ENCODE measurements at places on chromosomes 2 and 18. TPM values are rescaled to one million over a fixed set of nuclear protein-coding genes. Genes with fewer than 3 reads are reported as not detected.
A peak's percentile ranks its signal among the peaks of the same experiment; 100 is the strongest.

- no peak overlapping the region for H3K27ac ChIP-seq
- H3K4me3 ChIP-seq, result no peak overlapping the region
- H3K36me3 ChIP-seq, result no peaks in the 10 kb centered on the region
- no peak for DNase-seq
- no peaks in the 10 kb centered on the region for H3K4me1 ChIP-seq
These were observed 538.3 kb downstream of the CNTNAP5 start for GRCh38 chr2:124563426-124563825.

DNA sequence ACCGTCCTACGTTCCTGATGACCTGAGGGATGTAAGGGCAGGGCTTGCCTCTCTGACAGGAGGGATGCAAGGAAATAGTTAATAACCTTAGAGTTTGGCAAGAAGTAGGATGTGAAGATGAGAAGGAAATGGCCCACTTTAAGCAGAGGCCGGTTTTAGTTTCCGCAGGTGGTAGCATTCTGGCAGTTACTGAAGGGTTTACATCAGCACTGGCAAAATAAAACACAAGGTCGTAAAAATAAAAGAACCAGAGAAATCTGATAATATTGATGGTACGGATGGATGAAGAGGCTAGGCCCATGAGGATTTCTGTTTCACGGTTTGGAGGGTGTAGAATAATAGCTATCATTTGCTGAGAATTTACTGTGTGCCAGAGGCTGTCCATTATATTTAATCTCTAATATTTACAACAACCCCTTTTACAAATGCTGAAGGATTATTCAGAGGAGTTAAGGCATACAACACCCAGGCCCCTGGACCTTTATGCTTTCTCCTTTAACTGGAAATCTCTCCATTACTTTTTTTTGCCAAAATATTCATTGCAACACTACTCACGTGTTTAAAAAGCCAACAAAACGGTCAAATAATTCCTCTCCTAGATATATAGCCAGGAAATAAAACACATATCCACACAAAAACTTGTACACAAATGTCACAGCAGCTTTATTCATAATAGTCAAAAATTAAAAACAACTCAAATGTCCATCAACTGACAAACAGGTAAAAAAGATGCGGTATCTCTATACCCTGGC is 28.5 kb downstream of the DAPL1 start:
- H3K27me3 ChIP-seq, result peaks cover 39% of the 10 kb centered on the region
- peaks cover 3% of the 10 kb centered on the region for H3K4me1 ChIP-seq
- H3K27ac ChIP-seq, result no peak overlapping the region
- H3K4me3 ChIP-seq, result no peak overlapping the region

DNA sequence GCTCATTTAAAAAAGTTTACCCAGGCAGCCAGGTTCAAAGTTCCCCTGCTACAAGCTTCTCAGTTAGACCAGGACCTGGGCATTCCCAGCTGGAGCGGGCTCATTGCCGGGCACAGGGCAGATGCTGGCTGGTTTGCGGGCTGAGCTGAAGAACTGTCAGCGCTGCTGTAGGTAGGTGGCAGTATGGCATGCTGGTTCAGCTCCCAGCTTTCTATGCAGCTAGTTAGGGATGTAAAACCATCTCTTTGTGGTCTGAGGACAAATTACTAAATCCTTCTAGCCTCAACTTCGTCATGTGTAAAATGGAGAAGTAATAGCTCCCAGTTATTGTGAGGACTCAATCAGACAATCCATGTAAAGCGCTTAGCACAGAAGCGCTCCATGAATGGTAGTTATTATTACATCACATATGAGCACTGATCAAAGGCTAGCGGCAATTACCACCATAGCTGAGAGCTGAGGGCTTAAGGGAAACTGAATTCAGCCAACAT is 2.4 kb upstream of the LDLRAD4 start:
- peaks cover 88% of the 10 kb centered on the region for H3K27me3 ChIP-seq
- peaks cover 6% of the 10 kb centered on the region for H3K36me3 ChIP-seq
- peak overlapping the region; percentile 13 for H3K4me3 ChIP-seq
- no peak overlapping the region for H3K27ac ChIP-seq

DNA sequence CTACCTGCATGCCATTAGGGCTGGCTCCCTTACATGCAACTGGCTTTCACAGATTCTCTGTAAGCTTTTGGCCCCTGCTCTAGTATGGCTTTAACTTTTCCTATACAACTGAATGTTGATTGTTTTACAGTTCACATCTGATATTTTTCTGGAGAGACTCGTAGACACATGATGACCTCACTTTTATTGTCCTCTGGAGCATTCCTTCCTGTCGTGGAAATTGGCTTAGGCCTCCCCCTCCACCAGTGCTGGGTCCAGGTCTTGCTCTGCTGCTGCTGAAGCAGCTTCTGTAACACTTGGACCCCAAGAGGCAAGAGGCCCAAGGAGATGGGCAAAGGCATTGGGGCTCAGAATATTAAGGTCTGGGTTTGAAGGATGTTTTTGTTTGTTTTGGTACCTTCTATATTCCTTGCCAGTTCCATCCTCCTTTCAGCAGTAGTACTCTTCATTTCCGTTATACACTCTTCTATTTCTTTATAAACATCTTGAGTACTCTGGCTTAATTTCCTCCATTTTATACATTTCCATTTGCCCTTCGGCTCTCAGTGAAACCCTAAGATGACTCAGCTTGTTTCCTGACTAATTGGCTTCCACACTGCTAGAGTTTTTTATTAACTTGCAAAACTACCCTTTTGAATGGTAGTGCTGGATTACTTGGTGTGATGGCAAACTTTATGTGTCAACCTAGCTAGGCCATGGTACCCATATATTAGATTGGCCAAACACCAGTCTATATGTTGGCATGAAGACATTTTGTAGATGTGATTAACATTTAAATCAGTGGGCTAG is 219.8 kb downstream of the CDCA7 start:
- H3K27ac ChIP-seq, result peak overlapping the region; percentile 95
- no peak overlapping the region for H3K4me3 ChIP-seq
- H3K4me1 ChIP-seq, result peaks cover 63% of the 10 kb centered on the region
- no peaks in the 10 kb centered on the region for H3K27me3 ChIP-seq
- DNase-seq, result no peak

DNA sequence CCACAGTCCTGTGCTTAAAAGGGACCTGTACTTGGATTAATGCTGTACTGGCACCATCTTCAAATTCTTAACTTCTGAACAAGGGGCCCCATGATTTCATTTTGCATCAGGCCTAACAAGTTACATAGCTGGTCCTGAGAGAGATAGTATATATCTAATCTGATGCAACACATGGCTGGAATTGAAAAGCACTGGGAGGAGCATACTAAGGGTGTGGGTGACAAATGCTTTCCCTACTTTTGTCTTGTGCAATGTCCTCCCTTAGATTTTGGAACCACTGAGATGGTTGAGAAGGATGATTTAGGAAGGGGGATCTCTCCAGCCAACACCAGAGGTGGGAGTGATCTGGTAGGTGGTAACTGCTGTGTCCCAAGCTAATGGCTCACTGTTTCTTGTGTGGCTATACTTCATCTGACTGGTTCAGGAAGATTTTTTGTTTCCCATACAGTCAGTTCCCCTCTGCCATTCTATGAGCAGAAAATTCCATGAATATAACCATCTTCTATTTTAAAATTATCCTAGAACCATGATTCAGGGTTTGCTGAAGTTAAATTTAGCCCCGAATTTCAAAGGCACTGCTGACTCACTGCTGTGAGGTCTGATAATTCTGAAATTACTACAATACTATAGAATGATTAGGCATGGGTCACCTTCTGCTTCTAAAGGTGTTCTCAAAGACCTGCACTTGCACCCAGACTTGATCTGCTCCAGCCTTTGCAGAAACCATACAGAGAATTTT is 108.3 kb upstream of the NCKAP5 start:
- H3K27me3 ChIP-seq, result no peaks in the 10 kb centered on the region
- H3K4me1 ChIP-seq, result peaks cover 31% of the 10 kb centered on the region
- H3K27ac ChIP-seq, result no peak overlapping the region
- no peak for DNase-seq

DNA sequence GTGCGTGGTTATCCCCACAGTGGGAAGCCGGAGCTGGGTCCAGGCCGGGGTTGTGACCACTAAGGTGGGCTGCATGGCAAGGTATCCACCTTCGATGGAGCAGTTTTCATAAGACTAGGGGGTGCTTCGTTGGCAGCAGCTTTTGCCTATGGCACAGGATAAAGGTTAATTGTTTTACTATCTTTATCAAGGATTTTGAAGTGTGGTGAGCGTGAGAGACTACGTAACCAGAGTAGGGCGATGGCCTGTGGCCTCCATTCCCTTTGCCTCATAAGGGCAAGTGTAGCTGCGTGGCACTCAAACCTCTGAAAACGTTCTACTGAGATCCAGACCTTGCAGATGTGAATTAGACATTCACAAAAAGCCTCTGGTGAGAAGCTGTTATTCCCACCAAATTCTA is 206.6 kb downstream of the ACKR3 start:
- no peak overlapping the region for H3K4me3 ChIP-seq
- peaks cover 21% of the 10 kb centered on the region for H3K27me3 ChIP-seq
- H3K36me3 ChIP-seq, result no peaks in the 10 kb centered on the region
- no peak overlapping the region for H3K27ac ChIP-seq
- DNase-seq, result no peak
- no peaks in the 10 kb centered on the region for H3K4me1 ChIP-seq

- no peaks in the 10 kb centered on the region for H3K4me1 ChIP-seq
- H3K4me3 ChIP-seq, result no peak overlapping the region
These were observed 34.1 kb downstream of the TRABD2A start for GRCh38 chr2:84846741-84847142.

DNA sequence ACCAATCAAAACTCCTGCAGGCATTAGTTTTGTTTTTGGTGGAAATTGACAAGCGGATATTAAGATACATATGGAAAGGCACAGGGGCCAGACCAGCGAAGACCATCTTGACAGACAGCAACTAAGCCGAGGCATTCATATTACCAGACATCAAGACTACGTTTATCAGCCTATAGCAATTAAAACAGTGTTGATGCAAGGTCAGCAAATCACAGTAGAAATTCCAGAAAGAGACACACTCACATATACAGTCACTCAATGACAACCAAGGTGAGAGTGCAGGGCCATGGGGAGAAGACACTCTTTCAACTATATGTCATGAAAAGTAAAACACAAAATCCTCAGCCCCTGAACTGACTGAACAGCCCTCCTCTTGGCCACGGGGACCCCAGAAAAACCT is 164.6 kb downstream of the TPO start:
- H3K36me3 ChIP-seq, result no peaks in the 10 kb centered on the region
- H3K27me3 ChIP-seq, result no peaks in the 10 kb centered on the region
- no peak overlapping the region for H3K4me3 ChIP-seq
- H3K27ac ChIP-seq, result no peak overlapping the region
- DNase-seq, result no peak

DNA sequence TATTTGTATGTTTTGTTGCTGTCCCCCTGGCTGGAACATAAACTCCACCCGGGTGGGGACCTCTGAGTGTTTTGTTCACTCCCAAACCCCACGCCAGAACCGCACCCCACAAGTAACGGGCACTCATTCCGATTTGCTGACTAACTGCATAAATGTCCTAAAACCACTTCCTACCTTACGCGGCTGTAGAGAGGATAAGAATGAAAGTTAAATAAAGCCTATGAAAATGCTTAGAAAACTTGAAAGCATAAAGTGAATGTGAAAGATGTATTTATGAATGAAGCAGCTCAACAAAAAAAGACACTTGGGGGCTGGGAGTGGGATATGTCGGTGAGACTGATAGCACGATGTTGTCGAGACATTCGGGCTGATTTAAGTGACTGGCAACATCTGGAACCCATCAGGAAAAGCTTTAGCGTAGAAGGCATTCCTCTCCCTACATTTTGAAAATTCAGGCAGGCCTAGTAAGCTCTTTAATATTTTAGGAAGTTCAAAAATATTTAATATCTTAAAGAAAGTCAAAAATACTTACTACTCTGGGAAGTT is 206.7 kb downstream of the SH3RF3 start:
- DNase-seq, result no peak
- no peaks in the 10 kb centered on the region for H3K4me1 ChIP-seq
- no peak overlapping the region for H3K27ac ChIP-seq
- no peaks in the 10 kb centered on the region for H3K36me3 ChIP-seq
- no peak overlapping the region for H3K4me3 ChIP-seq
- peaks cover 94% of the 10 kb centered on the region for H3K27me3 ChIP-seq

DNA sequence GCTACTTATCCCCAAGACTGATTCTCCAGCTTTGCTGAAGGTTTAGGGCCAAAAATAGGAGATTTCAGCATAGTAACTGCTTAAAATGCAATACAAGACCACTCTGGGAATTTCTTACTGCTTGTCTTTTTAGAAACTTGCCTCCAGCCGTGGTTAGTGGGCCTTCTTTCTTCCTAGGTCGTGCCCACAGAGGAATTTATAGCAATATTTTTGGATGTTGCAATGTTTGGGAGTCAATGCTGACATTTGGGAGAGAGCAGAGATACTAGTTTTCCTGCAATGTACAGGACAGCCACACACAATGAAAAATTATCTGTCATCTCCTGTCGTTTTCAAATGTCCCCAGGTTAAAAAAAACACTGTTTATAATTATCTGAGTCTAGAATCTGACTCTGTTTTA is 25.6 kb upstream of the CERS6 start:
- H3K36me3 ChIP-seq, result peaks cover 5% of the 10 kb centered on the region
- no peaks in the 10 kb centered on the region for H3K4me1 ChIP-seq
- no peak overlapping the region for H3K27ac ChIP-seq
- H3K27me3 ChIP-seq, result peaks cover 14% of the 10 kb centered on the region

DNA sequence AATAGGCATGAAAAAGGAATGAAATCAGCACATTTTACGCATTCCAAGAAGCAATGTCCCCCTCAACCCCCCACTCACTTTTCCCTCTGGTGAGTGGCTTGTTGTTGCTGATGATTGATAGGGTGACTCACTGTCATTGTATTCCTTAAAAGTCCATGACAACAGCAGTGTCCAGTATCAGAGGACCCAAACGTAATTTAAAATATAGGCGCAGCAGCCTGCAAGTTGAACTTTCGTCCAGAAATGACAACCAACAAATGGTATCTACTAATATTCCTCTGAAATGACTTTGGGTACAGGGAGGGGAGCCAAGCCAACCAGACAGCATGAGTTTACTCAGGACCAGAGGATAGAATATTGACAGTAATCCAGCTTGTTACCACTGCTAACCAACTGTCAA is 182.9 kb upstream of the SIX3 start:
- DNase-seq, result no peak
- no peaks in the 10 kb centered on the region for H3K27me3 ChIP-seq
- H3K4me3 ChIP-seq, result no peak overlapping the region

DNA sequence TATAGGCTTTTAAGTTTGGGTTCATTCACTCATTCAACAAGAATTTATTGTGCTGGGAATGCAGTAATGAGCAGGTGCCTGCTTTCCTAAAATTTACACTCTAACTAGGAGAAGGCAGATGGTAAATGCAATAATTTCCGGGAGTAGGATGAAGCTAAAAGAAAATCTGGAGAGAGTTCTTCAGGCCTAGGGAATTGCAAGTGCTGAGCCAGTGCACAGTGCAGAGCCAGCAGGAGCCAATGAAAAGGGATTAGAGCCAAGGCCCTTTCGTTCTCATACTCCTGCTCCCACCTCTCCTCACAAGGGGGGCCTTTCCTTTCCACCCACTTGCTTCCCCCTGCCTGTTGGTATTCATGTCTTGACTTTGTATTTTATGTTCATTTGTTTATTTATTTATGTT is 55.1 kb downstream of the CFAP221 start:
- no peak for DNase-seq
- H3K4me1 ChIP-seq, result peaks cover 4% of the 10 kb centered on the region
- no peak overlapping the region for H3K27ac ChIP-seq
- peaks cover 21% of the 10 kb centered on the region for H3K27me3 ChIP-seq

GRCh38 chr2:127662937-127663565 is 12.3 kb downstream of the LIMS2 start:
- H3K27ac ChIP-seq, result no peak overlapping the region
- H3K27me3 ChIP-seq, result peaks cover 77% of the 10 kb centered on the region
- no peak for DNase-seq
- H3K4me1 ChIP-seq, result no peaks in the 10 kb centered on the region
- no peak overlapping the region for H3K4me3 ChIP-seq

OR6B3 gene
- total RNA-seq, result not detected

SERPINB5 gene
- 34.0 TPM for total RNA-seq

SERPINB3 gene
- 0.68 TPM for total RNA-seq

AP1S3 gene
- total RNA-seq, result 108 TPM

Measured in Calu3 (cell line).